Stimulated activated CD8-positive, alpha-beta memory T cell treated with anti-CD3 and anti-CD28 coated beads, Interleukin-4, amount 100 ng/mL, for 4 hours (primary cell): ENCODE measurements at places on chromosomes 12 and 14.

- DNase-seq: no peak
These were observed 3.0 kb upstream of the SRSF9 start for GRCh38 chr12:120472521-120472920.

GRCh38 chr14:28671425-28671824 is 95.2 kb upstream of the FOXG1 start:
- no peak for DNase-seq

DNA sequence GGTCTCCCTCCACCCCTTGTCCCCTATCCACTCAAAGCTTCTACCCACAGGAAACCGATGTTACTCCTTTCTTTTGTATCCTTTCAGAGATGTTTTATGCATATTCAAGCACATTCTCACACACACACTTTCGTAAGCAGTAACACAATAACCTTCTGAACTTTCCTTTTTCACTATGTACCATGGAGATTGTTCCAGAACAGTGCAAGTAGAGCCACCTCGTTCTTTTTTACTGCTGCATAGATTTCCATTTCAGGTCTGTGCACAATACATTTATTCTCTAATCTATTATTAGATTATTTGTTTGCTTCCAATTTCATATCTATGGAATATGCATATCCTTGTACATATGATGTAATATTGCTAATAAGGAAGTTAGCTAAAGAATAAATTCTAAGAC is 60.3 kb downstream of the TBC1D30 start:
- no peak for DNase-seq

DNA sequence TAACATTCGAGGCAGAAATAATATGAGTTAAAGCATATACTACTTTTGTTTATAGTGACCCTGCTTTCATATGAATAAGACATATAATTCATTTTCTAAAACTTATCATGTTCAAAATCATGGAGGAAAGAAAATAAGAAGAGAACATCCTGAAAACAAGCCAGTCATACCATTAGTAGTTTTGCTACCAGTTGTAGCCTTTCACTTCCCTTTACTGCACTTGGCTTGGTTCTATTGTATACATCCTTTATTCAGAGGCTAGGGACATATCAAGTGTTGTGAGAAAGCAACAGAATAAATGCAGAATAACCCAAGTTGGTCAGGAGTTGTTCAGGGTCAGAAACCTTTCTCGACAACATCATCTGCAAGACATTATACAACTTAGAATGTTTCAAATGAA is 598.7 kb downstream of the SOX5 start:
- DNase-seq: no peak

- no peak for DNase-seq
These were observed 6.9 kb downstream of the RILPL1 start for GRCh38 chr12:123526542-123527080.

DNA sequence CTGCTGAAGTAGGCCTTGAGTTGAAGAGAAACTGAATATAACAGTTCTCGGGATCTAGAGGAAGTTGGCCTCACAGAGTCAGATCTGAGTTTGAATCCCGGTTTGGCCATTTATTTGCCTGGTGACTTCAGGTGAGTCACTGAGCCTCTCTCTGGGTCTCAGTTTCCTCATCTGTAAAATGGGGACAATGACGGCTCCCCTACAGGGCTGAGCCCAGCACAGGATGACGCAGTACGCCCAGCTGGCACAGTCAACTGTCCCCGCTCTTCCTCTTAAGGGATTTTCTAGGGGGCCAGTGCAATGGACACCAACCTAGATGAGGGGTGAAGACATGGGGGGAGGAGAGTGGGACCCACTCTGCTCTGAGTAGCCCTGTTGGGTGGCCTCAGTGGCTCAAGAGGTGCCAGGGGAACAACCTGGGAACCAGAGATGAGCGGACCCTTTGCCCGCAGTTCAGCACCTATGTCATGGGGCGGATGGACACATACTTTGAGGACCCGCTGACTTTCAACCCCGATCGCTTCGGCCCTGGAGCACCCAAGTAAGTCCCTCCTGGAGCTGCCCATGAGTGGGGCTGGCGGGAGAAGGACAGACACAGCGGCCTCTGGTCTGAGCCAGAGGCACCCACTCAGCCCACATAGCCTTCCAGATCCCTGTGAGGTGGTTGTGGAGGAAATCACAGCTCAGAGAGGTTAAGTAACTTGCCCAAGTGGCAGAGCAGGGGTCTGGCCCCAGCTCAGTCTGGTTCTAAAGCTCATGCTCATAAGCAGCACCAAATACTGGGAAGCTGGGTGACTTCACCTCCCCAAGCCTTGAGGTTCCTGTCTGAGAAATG is 41.1 kb downstream of the CYP46A1 start:
- no peak for DNase-seq

GRCh38 chr12:93287149-93287548 is 90.6 kb upstream of the NUDT4 start:
- DNase-seq: no peak

DNA sequence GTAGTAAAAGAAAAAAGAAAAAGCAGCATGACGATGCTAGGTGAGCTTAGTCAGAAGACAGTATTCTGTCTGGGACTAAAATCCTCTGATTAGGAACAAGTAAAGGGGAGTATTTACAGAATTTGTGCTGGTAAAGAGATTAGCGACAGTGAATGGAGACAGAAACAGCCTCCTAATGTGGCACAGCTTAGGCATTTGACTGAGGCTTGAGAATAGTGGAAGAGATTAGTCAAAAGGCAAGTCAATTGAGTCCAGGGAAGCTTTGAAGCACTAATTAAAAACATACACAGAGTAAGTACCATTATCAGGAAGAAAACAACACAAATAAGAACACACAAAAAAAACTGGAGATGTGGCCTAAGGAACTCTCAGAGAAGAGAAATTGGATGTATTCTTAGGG is 131.9 kb upstream of the CLEC14A start:
- no peak for DNase-seq

GRCh38 chr14:81437244-81437643 is 37.1 kb upstream of the STON2 start:
- no peak for DNase-seq

DNA sequence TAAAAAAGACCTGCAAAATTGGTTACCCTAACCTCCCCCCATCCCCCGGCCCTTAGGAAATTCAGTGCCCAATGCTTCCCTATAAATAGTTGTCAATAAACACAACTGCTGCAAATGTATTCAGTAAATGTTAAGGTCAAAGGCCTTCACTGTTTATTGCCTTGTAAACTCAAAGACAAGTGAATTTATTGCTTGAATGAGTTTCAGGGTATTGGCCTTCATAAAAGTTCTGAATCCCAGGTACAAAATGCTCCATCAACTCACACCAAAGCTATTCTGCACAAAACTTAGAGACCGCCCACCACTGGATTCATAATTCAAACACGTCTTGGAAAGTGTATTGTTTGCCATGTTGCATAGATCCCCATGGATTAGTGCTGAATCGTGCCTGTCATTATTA is 63.3 kb upstream of the CDKN3 start:
- DNase-seq: no peak

- no peak for DNase-seq
These were observed 2.4 kb downstream of the MYL6B start for GRCh38 chr12:56154818-56155217.

- no peak for DNase-seq
These were observed 27.9 kb downstream of the CCDC92 start for GRCh38 chr12:123944696-123945095.

- DNase-seq: no peak
These were observed 71.4 kb downstream of the RIC8B start for GRCh38 chr12:106845902-106846301.

DNA sequence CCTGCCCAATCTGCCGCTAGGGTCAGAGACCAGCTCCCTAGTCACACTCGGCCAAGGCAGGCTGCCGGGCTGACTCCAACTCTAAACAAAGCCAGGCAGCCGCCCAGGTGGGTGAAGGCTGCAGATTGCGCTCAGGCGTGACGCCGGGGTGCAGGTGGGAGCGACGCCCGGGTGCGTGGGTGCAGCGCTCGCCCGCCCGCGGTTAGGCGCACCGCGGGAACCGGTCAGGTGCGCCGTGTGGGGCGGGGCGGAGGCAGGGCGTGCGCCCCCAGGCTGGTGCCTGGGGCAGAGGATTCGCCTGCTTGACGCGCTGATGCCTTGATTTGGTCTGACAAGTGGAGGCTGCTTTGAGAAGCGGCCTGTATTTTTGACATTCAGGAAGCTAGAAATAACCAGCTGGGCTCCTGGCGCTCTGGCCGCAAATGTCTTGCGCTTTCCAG is 126.7 kb upstream of the HIF1A start:
- DNase-seq: peak; percentile 23

DNA sequence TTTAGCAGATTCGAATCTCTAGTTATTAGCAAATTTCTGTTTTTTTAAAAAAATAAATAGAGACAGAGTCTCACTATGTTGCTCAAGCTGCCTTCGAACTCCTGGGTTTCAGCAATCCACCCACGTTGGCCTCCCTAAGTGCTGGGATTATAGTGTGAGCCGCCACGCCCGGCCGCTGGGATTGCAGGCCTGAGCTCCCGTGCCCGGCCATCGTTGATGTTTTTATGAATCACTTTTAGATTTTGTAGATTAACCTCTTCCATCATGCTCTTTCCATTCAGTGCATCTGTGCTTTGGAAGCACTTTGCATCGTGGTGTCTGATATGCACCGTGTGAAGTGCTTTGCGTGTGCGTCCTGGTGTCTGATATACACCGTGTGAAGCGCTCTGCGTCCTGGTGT is 20.9 kb downstream of the PGAM5 start:
- no peak for DNase-seq
